Activated naive CD4-positive, alpha-beta T cell treated with anti-CD3 and anti-CD28 coated beads for 36 hours (primary cell): ENCODE measurements at places on chromosomes 3 and 15.

GRCh38 chr3:43872301-43872700 lies 181.6 kb downstream of the ABHD5 start:
- DNase-seq: no peak

GRCh38 chr3:175349168-175349567 lies 490.0 kb downstream of the NAALADL2 start:
- no peak for DNase-seq

GRCh38 chr3:167110901-167111300 lies 269.2 kb downstream of the ZBBX start:
- DNase-seq: no peak

GRCh38 chr3:101009386-101009785 lies 16.2 kb upstream of the ABI3BP start:
- DNase-seq: no peak

DNA sequence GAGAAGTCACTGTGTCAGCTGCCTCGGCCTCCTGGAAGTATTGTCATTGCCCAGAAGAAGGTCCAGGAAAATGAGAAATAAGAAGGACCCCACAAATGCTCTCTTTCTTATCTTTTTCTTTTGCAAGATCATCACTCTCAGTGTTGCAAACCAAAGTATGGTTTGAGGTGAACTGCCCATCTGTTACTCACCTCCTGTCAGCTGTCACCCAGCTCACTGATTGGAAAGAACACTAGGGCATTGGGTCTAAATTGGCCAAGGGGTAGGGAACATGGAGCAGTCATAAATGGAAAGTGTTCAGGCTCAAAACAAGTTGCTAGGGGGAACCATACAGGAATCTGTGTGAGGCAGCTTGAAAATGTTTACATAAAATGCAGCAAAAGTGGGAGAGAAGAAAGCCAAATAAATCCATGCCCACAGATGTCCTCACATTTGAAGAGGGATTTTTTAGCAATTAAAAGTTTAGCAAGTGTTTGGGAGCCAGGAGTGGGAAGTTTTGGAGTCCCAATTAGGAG lies 431.2 kb upstream of the THBS1 start:
- DNase-seq: no peak
